ENCODE measurements at places on chromosomes 4 and X.

GRCh38 chr4:57320217-57320616 lies 210.0 kb upstream of the IGFBP7 start:
- DNase-seq, result no peak

- DNase-seq, result no peak
These were observed 39.5 kb upstream of the STS start for GRCh38 chrX:7108030-7108429.

DNA sequence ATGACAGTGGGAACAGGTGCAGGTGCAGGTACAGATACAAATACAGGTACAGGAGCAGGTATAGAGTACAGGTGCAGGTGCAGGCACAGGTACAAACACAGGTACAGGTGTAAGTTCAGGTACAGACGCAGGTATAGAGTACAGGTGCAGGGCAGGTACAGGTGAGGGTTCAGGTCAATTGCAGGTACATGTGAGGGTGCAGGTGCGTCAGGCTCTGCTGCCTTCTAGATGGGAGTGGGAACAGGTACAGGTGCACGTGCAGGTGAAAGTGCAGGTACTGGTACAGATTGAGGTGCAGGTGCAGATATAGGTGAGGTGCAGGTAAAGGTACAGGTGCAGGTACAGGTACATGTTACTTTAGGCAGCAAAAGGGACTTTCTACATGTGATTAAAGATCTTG lies 85.7 kb downstream of the CRLF2 start:
- DNase-seq, result no peak

- DNase-seq, result no peak
These were observed 89.3 kb downstream of the RLIM start for GRCh38 chrX:74525116-74525515.

DNA sequence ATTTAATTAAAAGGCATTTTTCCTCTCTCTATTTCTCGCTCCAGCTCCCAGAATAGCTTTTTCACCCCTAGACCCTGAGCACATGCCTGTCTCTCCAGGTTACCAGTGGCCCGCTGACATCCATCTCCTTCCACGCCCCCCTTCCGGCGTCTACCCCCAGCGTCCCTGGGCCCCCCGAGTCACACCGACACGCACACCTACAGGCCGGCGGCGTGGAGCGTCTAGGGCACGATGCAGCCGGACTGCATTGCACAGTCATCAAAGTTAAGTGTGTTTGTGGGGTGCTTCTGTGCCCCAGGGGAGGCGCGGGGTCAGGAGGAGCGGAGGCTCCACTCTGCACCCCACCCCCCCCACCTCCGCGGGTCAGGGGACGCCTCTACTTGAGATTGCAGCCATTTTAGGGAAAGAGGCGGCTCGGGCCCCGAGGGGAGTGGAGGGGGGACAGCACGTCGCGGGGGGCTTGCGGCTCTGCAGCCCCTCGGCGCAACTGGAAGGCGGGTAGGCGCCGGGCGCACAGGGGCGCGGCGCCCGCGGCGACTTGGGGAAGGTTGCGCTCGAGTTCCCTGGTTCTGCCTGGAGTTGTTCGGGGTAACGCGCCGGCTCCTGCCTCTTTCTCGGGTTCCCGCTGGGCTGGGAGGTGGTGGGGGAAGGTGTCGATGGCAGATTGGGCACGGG lies 112.7 kb downstream of the DHX15 start:
- no peak for DNase-seq

DNA sequence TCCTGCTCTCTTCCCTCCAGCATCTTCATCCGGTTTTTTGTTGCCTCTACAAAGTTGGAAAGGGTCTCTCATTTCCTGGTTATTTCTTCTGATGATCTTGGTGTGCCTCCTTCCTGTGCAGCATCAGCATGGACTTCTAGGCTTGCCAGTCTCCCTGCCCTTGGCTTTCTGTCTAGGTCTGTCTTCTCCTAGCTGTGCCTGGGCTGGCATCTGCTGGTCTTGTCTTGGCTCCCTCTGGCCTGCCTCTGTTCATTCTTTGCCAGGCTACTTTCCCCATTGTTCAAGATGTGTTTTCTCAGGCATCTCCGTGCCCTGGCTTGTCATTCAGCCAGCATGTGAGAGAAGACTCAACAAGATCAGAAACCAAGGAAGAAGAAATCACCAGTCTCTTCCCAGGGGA lies 9.7 kb downstream of the ZNF275 start:
- no peak for DNase-seq

- DNase-seq, result no peak
These were observed 280.2 kb upstream of the SLC7A11 start for GRCh38 chr4:138522366-138522765.

- no peak for DNase-seq
These were observed 1157.6 kb upstream of the TENM3 start for GRCh38 chr4:181085557-181085956.

GRCh38 chr4:167785523-167785922 lies 306.8 kb upstream of the ANXA10 start:
- no peak for DNase-seq

DNA sequence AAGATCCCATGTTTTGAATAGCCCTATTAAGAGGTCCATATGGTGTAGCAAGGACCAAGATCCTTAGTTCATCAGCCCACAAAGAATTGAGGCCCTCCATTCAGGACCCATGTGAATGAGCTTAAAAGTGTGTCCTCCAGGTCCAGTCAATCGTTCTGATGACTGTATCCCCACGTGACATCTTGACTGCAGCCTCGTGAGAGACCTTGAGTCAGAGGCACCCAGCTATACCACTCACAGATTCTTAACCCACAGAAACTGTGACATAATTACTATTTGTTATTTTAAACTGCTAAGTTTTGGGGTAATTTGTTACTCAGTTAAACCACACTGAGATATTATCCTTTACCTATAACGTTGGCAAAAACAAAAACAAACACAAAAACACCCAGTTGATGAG lies 62.4 kb downstream of the ZNF182 start:
- no peak for DNase-seq

GRCh38 chrX:24790166-24790565 lies 96.4 kb downstream of the POLA1 start:
- DNase-seq, result no peak

DNA sequence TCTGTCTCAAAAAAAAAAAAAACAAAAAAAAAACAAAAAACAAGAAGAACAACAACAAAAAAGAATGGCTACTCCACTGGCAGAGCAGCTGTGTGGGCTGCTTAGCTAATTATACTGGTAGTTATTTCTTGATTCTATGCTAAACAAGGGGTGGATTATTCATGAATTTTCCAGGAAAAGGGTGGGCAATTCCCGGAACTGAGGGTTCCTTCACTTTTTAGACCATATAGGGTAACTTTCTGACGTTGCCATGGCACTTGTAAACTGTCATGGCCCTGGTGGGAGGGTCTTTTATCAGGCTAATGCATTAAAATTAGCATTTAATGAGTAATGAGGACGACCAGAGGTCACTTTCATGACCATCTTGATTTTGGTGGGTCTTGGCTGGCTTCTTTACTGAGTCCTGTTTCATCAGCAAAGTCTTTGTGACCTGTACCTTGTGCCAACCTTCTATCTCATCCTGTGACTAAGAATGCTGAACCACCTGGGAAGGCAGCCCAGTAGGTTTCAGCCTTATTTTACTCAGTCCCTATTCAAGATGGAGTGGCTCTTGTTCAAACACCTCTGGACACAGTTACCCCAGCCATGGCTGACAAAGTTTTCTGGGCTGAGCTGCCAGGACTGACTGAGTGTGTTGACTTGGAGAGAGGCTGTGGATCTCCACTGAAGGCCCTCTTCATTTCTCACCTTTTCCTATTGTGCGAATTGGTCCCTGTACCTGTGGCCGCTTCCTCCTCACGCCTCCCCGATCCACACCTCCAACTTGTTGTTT lies 1.3 kb upstream of the OCIAD2 start:
- DNase-seq, result no peak

GRCh38 chrX:54357414-54358377 lies at the start of gene WNK3:
Gene WNK3, minus strand, starts transcription at chrX:54358046.
- no peak for DNase-seq

DNA sequence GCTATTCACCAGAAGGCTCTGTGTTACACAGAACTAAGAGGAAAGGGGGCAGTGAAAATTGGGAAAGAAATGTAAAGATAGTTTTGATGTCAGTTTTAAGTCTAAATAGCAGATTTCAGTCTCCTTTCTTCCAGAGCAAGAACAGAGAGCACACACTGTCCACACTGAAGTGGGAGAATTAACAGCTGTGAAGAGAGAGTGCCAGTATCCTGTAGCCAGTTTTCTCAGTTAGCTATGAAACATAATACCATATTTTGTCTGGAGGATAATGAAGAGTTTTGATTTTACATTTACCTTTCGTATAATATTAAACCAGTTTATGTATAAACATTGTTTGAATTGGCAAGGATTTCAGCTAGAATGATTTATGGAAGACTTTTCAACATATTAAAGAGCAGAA lies 35.1 kb downstream of the FBXO8 start:
- no peak for DNase-seq

GRCh38 chr4:55637272-55637820 lies 1.2 kb upstream of the NMU start:
- DNase-seq, result no peak

GRCh38 chr4:174870311-174870710 lies 41.3 kb upstream of the GLRA3 start:
- no peak for DNase-seq

- no peak for DNase-seq
These were observed 107.2 kb downstream of the TRIML1 start for GRCh38 chr4:188246488-188246887.

GRCh38 chr4:8905226-8905772 lies 33.7 kb upstream of the HMX1 start:
- no peak for DNase-seq

DNA sequence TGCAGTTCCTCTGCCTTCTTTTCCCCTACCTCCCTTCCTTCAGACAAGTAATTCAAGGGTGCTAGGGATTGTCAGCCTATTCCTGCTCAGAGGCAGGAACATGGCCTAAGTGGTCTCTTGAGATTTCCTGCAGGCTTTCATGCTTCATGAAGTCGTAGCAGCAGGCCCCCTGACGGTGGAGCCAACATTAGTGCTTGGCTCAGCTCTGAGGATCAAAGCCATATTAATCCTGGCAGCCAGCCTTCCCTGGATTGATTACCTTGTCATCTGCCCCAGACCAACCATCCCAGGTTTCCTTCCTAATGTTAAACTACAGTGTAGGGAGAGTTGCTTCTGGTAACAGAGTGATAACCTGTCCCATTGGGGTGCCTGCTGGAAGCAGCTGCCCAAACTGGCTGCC lies 84.1 kb downstream of the SLC16A2 start:
- DNase-seq, result no peak

DNA sequence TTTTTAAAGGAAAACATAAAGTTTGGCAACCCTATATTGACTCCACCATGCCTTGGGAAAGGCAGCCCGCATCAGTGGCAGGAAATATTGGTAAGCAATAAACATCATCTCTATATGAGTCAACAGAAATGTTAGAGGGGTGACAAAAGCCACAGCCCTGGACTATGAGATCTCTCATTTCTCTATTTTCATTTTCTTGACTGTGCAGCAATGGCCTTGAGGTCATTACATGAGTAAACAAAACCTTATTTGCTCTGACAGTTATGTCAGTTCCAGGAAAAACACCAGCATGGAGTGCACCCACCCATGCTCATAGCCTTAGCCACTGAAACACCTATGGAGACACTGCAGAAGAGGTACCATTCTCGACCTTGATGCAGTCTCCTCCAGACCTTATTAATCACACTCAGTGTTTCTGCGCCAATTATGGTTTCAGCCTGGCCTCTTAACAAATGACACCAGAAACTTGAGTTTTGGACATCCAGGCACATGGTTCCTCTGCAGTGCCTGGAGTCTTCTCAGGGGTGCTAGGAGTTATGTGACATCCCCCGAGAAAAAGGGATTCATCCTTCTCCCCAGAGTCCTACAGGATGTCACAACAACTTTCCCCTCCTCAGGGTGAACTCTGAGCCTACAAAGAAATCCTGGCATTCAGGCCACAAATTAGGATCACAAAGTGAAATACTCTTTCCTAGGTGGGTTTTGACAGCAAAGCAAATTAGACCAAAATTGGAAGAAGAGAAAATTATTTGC lies 16.0 kb upstream of the HPGD start:
- no peak for DNase-seq

DNA sequence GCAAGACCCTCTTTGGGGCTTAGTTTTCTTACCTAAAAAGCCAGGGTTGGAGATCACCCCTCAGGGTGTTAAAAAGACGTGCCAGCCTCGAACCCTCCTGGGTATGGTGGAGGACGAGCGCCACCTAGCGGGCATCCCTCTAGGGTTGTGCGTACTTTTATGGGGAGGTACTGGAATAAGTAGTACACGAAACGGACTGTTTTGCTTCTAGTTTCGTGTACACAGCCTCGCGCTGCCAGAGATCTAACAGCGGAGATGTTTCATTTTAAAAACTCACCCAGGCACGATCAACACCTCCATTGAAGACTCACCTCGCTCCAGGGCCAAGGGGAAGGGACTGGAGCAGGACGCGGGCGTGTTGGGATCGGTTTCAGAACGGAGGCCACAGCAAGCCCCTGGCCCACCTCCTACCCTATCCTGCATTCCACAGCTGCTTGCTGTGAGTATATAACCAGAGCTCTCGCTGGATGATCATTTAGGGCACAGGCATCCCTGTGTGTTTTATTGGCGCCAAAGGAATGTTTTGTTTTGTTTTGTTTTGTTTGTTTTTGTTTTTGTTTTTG lies 4.8 kb upstream of the NKX3-2 start:
- peak; percentile 78 for DNase-seq

DNA sequence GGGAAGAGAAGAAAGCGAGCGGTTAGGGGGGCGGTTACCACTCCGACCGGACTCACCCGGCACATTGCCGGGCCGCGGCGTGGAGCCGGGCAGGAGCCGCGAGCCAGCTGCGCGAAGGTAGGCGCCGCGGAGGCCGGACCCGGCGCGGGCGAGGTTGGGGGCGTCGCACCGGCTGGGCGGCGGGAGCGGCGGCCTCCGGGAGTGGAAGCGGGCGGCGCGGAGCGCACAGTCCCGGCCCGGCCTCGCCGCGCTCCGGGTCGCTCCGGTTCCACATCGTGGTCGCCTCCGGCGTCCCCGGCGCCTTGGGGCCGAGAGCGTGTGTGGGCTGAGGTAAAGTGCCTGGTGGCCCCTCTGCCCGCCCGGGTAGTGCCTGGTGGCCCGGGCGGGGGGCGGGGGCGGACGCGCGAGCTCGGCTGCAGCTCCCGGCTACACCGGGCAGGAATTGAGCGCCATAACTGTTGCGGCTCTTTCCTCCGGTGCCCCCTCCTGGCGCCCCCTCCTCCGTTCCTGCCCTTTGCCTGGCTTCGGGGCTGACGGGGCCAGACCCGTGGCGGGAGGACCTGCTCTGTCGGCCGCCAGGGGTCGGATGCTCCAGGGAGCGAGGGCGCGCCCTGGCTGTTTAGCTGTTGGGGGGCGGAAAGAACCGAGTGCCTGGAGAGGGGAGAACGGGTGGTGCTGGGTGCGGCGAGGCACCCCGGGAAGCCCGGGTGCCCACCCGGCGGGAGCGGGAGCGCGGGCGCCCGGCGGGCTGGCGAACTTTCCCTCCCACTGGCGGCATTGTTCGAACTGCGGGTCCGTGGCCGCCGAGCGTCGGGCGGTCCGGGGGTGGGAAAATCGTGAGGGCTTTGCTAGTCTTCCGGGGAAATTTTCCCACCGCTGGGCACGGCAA lies 626 bp downstream of the JADE3 start:
- DNase-seq, result no peak

DNA sequence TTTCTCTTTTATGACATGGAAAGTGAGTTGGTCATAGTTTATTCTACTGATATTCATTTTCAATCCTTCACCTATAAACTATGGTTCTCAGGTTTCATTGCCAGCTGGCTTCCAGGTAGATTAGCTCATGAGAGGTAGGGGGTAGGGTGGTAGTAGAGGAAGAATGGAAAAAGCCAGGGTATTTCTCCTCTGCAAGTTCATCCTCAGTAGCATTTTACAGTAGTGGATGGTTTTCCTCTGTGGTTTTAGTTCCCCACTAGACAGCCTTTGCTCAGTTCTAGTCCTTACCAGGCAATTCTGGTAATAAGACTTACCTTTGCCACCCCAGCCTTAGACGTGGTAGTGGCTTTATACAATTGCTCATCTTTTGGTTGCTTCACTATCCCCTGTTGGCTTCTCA lies 8.9 kb upstream of the NAA11 start:
- DNase-seq, result no peak
